CMK (cell line): ENCODE measurements at places on chromosomes 1 and 21.

GRCh38 chr1:12715896-12716437 lies at the start of gene AADACL3:
TSS of gene AADACL3 (plus strand) at chr1:12716110. CDS start at chr1:12716177, 67 bp downstream.
- DNase-seq, result no peak

- DNase-seq, result peak; percentile 43
These were observed 65.5 kb downstream of the UBE2U start for GRCh38 chr1:64268653-64269557.

GRCh38 chr1:245074232-245074747 lies 80.5 kb upstream of the KIF26B start:
- DNase-seq, result no peak

DNA sequence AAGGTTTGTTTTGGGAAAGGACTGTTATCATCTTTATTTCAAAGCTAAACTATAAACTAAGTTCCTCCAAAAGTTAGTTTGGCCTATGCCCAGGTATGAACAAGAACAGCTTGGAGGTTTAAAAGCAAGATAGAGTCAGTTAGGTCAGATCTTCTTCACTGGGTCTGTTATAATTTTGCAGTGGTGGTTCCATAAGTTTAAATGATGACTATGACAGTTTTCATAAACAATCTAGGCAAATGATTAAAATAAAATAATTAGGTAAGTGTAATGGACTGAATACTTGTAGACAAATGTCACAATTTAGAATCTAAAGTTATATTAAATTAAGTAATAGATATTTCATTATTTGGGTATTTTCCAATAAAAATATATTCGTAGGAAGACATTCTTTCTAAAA lies 21.4 kb upstream of the PLA2G5 start:
- DNase-seq, result no peak

DNA sequence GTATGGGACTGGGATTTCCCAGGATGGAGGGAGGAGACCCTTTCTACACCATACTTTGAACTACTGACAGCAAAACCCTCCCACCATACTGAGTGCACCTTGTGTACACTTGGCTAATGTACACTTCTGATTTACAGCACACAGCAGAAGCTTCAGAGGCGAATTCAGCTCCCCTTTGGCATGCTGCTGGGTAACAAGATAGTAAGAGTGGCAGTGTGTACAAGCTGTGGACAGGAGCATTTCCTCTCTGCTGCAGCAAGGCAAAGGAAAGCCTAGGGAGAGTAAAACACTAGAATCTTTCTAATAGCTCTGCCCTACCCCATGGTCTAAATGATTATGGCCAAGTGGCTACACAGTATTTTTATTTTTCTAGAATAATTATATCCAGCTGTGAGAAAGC lies 83.9 kb upstream of the ARTN start:
- no peak for DNase-seq

DNA sequence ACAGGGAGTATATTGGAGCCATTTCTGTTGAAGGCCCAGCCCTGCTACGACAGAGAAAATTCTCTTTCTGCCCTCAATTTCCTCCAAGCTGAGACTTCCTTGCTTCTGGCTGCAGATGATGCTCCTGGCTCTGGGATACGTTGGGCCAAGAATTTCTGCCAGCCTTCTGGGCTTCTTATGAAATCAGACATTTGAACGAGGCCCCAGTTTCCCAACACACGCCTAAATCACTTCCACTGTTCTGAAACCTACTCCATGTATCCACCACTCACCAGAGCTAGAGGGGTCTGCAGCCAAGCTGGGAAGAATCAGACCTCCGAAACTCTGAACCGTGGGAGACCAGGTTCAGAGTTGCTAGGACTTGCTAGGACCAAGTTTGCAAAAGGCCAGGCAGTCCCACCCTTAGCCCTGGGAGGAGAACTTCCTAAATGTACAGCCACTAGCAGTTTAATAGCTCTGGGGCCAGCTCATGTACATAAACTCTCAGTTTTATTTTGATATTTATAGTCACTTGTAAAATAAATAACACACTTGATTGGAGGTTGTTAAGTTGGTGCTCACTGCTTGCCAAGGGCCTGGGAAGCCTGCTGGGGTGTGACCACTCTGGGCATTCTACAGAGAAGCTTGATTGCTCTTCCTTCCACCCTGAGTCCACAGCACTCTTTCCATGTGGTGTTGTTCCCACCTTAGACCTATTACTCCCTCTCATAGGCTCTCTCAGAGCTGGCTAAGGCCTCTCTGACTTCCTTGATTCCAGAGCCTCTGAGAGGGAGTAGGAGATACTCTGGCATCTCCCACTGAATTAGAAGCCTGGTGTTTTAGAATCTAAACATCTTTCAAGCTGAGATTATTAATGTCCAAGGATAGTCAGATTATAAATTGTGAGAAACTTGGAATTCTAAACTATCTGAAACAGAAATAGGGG lies 83.4 kb upstream of the TRABD2B start:
- DNase-seq, result no peak

DNA sequence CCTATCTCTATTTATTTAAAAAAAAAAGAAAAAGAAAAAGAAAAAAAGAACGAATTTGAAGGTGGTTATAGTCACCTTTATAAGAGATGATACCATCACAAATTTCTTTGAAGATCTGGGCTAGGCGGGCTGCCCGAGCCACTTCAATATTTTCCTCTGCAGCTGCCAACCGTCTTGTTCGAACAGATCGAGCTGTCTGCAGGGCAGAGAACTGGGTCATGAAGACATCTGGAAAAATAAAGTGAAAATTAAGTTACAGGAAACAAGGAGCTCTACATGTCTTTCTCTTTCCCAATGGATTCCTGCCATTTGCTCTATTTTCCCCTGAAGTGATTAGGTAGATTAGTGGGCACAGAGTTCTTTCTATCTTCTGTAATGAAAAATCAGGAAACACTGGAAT lies 31.9 kb downstream of the RUSC1 start:
- DNase-seq, result no peak

- DNase-seq, result no peak
These were observed 118.0 kb downstream of the ATP5PO start for GRCh38 chr21:33797565-33797964.

GRCh38 chr21:33680870-33681269 lies 38.6 kb downstream of the ITSN1 start:
- DNase-seq, result no peak

DNA sequence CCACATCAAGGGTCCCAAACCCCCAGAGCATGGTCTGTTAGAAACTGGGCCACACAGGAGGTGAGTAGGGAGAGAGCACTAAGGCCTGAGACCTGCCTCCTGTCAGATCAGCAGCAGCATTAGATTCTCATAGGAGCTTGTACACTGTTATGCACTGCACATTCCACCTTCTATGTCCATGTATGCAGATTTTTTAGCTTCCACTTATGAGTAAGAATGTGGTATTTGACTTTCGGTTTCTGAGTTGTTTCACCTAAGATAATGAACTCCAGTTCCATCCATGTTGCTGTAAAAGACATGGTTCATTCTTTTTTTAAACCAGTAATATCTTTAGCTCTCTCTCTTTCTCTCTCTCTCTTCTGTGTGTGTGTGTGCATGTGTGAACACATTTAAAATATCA lies 663 bp upstream of the GBP6 start:
- DNase-seq, result no peak

DNA sequence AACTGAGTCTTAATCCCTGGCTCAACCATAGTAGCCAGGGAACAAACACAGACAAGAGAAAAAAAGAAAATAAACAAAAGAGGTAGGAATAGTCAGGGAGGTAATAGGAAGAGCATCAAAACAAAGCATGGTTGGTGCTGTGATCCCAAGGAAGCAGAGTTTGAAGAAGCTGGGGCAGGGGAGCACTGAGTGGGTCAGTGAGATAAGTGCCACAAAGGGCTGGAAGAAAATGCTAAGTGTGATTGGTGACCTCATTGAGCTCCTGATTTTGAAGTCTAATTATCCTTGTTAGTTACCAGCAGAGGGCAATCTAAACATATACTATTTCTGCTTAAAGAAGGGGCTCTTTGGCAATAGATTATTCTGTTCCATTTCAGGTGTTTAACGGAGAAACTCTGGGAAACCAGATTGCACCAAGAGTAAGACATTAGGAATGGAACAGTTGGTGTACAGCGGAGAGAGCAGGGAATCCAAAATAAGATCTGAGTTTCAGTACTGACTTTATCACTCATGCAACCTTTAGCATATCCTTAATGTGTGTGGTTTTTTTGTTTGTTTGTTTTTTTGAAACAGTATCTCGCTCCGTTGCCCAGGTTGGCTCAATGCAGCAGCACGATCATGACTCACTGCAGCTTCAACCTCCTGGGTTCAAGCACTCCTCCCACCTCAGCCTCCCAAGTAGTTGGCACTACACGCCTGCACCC lies 30.7 kb upstream of the KIAA1614 start:
- DNase-seq, result peak; percentile 24

DNA sequence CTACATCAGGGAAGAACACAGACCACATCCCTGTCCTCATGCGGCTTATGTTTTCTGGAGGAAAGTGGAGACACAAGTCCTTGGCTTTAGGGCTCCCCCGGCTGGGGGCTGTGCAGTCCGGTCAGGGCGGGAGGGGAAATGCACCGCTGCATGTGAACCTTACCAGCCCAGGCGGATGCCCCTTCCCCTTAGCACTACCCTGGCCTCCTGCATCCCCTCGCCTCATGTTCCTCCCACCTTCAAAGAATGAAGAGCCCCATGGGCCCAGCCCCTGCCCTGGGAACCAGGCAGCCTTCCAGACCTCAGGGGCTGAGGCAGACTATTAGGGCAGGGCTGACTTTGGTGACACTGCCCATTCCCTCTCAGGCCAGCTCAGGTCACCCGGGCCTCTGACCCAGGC lies 45.5 kb downstream of the TNNT2 start:
- no peak for DNase-seq

DNA sequence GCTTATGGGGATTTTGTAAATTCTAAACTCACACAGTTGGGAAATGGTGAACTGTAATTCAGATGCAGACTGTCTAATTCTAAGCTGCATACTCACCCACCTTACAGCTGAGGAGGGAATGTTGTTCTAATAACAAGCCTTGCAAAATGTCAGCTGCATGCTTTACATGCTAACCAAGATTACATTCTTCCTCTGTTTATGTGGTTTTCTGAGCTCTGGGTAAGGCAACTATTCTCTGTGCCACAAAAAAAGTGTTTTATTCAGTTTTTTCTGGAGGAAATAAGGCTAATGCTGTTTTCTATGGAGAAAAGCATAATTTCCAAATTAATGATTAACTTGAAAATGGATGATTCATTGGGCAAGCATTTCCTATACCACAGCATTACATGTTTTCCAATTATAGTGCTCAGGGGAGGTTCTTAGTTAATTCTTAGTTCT lies 64.9 kb downstream of the RGS13 start:
- DNase-seq, result no peak

- peak; percentile 89 for DNase-seq
These were observed 13.6 kb downstream of the OXCT2 start for GRCh38 chr1:39757501-39757900.

DNA sequence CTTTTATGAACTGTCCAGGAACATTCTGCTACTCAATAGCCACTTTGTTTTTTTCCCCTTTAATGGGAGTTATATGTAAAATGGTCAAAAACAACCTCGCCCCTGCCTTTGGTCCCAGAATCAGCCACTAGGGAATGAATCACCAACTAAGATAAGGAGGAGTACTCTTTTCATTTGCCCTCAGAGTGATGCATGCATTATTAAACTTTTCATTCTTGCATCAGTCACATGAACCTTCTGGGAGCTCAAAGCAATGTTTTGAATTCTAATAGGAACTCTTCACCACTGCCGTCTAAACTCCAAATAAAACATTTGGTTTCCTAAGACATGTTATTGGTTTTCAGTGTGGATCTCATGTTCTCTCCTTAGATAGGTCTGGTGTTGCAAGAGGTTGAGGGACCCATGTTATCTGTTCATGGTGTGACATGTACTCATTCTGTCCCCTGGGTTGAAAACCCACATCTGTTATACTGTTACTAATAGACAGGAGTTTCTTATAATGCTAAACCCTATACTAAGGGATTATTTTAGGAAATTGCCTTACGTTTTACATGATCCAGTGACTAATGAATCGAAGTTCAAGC lies 17.8 kb upstream of the HSD17B7 start:
- DNase-seq, result no peak

DNA sequence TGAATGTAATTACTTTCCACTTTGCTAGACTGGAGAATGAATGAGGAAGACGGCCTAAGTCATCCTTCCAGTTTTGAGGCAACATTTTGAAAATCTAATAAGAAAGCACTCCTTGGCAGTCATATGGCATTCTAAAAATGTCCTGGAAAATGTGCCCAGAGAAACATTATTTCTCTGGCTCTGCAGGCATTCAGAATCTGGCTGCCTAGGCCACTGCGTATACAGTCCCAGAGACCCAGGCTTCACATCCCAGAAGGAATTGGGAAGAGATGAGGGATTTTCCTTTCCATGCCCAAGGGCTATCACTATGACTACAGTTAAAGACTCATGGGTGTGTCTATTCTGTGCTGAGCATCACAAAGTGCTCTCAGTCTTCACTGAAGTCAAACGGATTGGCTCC lies 92.9 kb downstream of the BEND5 start:
- DNase-seq, result no peak

GRCh38 chr1:36570478-36571060 lies 87.9 kb upstream of the CSF3R start:
- DNase-seq, result no peak

GRCh38 chr1:208007319-208007937 lies 96.5 kb upstream of the CD34 start:
- no peak for DNase-seq

GRCh38 chr1:181100015-181100905 lies 11.8 kb downstream of the IER5 start:
- no peak for DNase-seq

GRCh38 chr1:61399199-61399598 lies 316.8 kb downstream of the NFIA start:
- DNase-seq, result no peak

DNA sequence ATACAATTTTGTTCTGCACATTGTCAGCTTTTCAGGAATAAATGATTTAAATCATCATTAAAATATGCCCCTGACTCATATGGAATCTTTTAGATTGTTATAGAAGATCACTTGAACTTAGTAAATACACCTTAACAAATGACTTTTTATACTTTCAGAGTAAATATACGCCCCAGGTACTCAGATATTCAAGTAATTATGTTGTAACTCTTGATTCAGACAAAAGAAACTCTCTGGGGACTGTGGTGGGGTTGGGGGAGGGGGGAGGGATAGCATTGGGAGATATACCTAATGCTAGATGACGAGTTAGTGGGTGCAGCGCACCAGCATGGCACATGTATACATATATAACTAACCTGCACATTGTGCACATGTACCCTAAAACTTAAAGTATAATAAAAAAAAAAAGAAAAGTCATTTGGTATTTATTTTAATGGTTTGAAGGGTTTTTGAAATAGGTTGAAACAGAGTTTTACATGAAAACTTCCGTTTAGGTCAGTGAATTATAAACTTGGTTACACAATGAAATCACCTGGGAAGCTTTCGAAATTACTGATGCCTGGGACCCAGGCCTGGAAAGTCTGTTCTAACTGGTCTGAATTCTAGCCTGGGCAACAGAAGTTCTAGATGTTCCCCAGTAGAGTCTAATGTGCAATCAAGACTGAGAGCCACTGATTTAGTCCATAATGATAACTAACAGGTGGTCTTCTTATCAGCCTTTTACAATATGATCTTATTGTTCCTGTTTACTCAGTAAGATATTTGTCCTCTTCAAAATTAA lies 320.5 kb upstream of the NR5A2 start:
- no peak for DNase-seq
